Right renal pelvis (tissue), 4 donors: ENCODE measurements at places on chromosomes 7 and 10. TPM values are rescaled to one million over a fixed set of nuclear protein-coding genes. Genes with fewer than 3 reads are reported as not detected.

Gene CHST3
- 18.3 TPM for polyA plus RNA-seq

Gene EPO
- polyA plus RNA-seq: 0.08 TPM

Gene PRKAR2B
- 54.8 TPM for polyA plus RNA-seq

Gene RNF148
- not detected for polyA plus RNA-seq

Gene ELFN1
- 11.9 TPM for polyA plus RNA-seq

Gene PRSS37
- polyA plus RNA-seq: 0.11 TPM

Gene FAM25G
- polyA plus RNA-seq: not detected

Gene ACHE
- polyA plus RNA-seq: 5.2 TPM

Gene ITIH2
- 0.20 TPM for polyA plus RNA-seq

Gene NPY4R
- not detected for polyA plus RNA-seq

Gene ST8SIA6
- 1.2 TPM for polyA plus RNA-seq

Gene PWWP2B
- 12.7 TPM for polyA plus RNA-seq

Gene ZPBP
- 0.21 TPM for polyA plus RNA-seq

Gene MYL10
- 0.18 TPM for polyA plus RNA-seq

Gene CNTNAP2
- 26.2 TPM for polyA plus RNA-seq

Gene NPTX2
- 3.1 TPM for polyA plus RNA-seq

Gene IFIT1B
- 0.13 TPM for polyA plus RNA-seq

Gene KLF14
- polyA plus RNA-seq: 0.56 TPM

Gene CLRN3
- 19.5 TPM for polyA plus RNA-seq

Gene SUMF2
- 123 TPM for polyA plus RNA-seq

Gene CHAT
- not detected for polyA plus RNA-seq

Gene CHCHD1
- polyA plus RNA-seq: 58.7 TPM

Gene OR2F1
- polyA plus RNA-seq: not detected

Gene SEMA3A
- polyA plus RNA-seq: 15.6 TPM

Gene CYP26C1
- polyA plus RNA-seq: 0.04 TPM

Gene LRRC17
- polyA plus RNA-seq: 75.0 TPM

Gene VWA2
- polyA plus RNA-seq: 1.9 TPM

Gene PIK3AP1
- 4.3 TPM for polyA plus RNA-seq

Gene LLCFC1
- 0.53 TPM for polyA plus RNA-seq

Gene TFR2
- 0.86 TPM for polyA plus RNA-seq

Gene OR9A2
- polyA plus RNA-seq: not detected

Gene CLEC2L
- 0.87 TPM for polyA plus RNA-seq

Gene GIMAP5
- polyA plus RNA-seq: 4.8 TPM

Gene LRRC4
- 7.0 TPM for polyA plus RNA-seq

Gene RTKN2
- polyA plus RNA-seq: 13.7 TPM

Gene CPSF4
- polyA plus RNA-seq: 30.5 TPM

Gene FBXL13
- polyA plus RNA-seq: 3.7 TPM

Gene HMX3
- polyA plus RNA-seq: not detected

Gene KCP
- polyA plus RNA-seq: 25.1 TPM

Gene ATOH7
- polyA plus RNA-seq: 1.3 TPM

Gene BEND7
- polyA plus RNA-seq: 33.2 TPM

Gene PAPOLB
- polyA plus RNA-seq: 0.06 TPM

Gene PIP
- polyA plus RNA-seq: not detected

Gene PTPRZ1
- 2.8 TPM for polyA plus RNA-seq

Gene DNTT
- polyA plus RNA-seq: 0.17 TPM
